Psoas muscle (tissue), 8 donors: ENCODE measurements at places on chromosomes 12 and 14.

DNA sequence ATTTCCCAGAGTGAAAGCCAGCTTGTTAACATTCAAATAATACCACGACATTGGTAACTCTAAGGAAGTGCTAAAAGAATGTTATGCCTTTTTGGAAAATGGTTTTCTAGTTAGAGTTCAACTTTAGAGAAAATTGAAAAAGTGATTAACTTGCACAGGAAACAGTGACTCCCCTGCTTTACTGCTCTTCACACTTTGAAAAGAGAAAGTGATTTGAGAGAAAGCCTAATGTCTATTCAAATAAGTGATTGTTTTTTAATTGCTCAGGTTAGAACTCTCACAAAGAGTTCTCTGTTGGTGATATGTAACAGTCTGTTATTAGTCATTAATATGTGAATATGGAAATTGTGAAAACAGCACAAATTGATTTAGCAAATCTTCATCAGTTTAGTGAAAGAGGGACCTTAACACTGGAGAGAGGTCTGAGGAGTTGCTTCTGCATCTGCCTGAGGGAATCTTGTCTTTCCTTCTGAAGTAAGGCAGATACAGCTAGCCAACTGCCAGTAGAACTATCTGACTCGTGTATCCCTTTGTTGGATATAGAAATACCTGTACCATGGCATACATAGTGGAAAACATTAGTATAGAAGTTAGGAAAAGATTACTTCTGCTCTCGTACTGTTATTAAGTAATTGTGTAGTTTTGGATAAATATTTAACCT is 25.5 kb downstream of the ATF7IP start:
- DNase-seq = no peak

- no peak for DNase-seq
Measured at GRCh38 chr12:58906917-58907316, 13.4 kb downstream of the LRIG3 start.

- DNase-seq = no peak
Measured at GRCh38 chr14:80275208-80275850, 64.0 kb upstream of the DIO2 start.

GRCh38 chr12:57129889-57130288 is 1.6 kb downstream of the LRP1 start:
- peak; percentile 69 for DNase-seq

DNA sequence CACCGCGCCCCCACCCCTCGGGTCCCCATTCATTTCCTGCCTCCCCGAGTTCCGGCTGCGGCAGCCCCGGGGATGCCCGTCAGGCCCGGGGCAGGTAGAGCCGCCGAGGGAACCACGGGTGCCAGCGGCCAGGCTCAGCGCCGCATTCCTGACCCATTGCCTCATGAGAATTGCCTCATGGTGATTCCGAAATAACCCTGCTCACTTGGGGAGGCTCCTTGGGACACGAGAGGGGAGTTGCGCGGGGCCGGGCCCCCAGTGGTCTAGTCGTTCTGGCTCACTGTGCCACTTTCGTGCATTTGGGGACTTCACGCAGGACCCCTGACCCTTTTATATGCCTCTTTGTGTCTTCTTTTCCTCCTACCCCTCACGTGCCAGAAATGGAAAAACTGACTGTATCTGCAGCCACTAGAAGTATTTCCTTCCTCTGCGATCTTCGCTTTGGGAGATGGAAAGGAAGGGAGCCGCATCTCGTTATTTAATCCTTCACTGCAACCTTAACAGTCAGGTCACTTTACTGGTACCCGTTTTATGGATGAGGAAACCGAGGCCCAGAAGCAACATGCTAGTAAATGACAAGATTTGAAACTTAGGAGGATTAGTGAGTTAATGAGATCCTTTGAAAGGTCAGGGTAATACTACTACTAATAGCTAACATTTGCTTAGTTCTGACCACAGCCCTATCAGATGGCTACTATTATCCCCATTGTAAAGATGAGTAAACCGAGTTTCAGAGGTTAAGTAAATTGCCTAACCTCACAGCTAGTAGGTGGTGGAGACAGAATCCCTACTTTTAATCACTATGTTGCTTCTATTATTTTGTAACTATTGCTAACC is 768 bp downstream of the PTPN11 start:
- peak; percentile 79 for DNase-seq
